ENCODE measurements at places on chromosomes 13 and 19.

DNA sequence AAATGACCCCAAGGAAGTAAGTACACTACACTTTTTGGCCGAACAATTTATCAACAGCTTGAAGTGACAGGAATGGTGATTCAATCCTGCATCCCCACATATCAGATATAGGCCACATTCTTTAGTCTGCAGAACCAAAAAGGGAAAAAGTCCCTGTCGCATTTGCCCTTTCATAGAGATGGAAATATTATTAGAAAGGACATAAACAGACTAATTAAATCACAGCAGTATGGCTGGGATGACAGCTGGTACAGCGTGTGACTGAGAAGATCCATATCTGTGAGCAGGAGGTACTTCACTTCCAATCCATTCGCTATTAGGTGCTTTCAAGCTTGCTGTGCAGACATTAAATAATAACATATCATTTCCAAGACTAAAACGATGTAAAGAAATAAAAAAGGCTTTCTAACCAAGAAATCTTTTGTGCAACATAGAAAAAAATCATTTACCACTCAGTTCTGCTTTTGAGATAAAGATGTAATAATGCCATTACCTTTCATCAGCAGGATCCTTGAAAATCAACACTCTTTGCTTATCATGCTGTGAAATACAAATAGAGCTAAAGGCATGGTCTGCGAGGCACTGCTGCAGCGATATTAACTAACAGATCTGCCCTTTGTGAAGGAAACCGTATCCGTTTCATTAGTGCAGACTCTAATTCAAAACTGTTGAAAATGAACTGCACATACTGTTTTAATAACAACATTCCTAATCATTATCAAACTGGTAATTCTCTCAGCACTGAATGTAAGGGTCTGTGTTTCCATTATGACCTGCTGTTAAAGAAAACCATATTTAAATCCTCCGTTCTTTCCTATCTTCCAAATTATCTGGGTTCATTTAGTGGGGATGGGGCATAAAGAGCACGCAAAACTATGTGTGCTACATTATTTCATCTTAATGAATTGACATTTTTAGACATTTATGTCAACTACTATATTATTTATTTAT, 245.6 kb downstream of the DACH1 start:
- DNase-seq, result no peak

- DNase-seq, result no peak
These were observed 465.7 kb downstream of the TBC1D4 start for GRCh38 chr13:75016225-75016624.

DNA sequence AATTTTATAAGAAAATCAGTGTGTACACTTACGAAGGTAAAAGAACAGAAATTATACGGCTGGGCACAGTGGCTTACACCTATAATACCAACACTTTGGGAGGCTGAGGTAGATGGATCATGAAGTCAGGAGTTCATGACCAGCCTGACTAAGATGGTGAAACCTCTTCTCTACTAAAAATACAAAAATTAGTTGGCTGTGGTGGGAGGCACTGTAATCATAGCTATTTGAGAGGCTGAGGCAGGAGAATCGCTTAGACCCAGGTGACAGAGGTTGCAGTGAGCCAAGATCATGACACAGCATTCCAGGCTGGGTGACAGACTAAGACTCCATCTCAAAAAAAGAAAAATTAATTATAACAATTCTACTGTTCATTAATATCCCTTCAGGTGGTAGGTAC, 151.9 kb downstream of the ZNF737 start:
- DNase-seq, result no peak

- DNase-seq, result no peak
These were observed 388.9 kb upstream of the DACH1 start for GRCh38 chr13:72255908-72256307.

- no peak for DNase-seq
These were observed 77.4 kb downstream of the CYSLTR2 start for GRCh38 chr13:48731001-48731658.

DNA sequence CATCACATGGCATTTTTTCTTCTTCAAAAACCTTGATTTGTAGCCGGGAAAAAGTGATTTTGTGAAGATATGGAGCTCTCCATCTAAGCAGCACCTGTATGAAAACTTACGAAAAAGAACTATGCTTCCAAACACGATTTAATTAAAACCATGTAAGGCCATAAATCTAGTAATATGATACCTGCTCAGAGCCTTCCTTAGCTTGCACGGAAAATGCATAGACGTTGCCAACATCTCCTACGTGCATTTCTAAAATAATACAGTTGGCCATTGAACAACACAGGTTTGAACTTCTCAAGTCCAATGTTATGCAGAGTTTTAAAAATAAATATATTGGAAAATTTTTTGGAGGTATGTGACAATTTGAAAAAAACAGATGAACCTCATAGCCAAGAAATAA, 59.1 kb upstream of the RNF113B start:
- DNase-seq, result no peak

GRCh38 chr13:91203430-91203829, 144.1 kb upstream of the MIR17HG start:
- DNase-seq, result no peak

DNA sequence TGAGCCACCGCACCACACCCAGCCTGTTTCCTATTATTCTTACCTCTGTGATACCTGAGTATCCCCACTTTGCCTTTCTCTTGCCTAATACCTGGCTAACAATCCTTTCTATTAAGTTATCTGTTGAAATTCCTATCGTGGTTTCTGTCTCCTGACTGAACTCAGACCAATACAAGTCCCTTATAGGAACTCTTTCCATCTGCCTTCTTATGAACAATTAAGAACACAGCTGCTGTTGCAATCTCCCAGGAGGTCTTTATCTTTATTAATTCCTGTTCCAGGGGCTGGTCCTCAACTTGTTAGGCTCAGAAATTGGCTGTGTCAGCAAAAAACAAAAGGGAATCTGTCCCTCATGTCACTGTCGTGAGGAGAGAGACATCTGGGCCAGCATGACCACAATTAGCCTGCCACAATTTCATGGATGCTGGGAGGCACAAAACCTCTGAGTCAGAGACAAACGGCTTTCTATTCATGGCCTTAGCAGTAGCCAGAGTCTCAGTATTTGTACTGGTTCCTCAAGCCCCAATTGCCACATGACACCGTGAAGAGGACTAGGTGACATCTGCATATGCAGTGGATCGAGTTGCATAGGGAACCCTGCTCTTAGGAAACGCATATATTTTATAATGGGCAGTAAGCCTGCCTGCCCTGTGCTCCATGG, 58.2 kb downstream of the NUFIP1 start:
- DNase-seq, result no peak

DNA sequence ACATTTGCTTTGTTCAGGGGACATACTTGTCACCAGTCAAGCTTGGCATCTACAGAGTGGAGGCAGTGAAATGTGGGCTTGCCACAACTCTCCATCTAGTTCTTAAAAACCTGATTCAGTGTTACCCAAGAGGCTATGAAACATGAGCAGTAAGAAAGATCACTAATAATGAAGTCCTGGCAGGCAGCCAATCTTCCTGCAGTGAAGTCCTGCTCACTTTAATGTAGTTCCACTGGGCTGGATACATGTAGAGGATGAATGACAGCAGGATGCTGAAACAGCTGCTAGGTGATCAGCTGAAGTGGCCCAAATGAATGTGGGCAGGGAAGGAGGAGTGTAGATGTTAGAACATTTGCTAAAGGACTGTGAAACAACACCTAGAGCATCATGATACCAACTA, 1213.1 kb downstream of the OLFM4 start:
- DNase-seq, result no peak

- no peak for DNase-seq
These were observed 20.4 kb downstream of the CHERP start for GRCh38 chr19:16521715-16522289.

DNA sequence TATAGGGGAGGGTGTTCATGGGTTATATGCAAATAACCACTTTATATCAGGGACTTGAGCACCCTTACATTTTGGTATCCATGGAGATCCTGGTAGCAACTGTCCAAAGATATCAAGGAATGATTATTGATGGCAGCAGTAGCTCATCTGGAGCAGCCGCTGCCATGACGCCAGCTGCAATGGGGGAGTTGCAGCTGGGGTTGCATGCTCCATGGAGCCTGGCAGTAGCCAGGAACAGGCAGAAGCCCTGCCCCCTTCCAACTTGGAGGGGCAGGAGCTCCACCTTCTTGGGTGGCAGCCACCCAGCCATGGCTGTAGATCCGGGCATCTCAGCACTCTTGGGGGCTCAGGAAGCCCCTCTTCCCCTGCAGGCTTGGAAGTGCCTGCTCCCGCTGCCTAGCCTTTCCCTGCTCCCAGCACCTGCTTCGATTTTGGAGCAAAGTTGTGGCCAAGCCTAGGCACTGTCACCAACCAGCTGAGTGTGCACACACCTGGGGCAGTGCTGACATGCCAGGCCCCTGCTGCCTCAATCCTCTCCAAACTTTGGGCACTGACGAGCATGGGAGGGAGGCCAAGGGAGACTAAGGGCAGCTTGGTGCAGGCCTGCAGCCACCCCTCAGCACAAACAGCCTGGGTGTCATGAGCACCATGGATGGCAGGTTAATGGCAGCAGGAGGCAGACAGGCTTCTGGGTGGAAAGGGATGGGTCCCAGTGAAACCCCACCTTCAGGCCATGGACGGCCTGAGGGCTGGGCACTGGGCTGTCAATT, 235.6 kb upstream of the CSNK1A1L start:
- no peak for DNase-seq

GRCh38 chr13:110037925-110038573, 251.7 kb upstream of the IRS2 start:
- no peak for DNase-seq

- no peak for DNase-seq
These were observed 22.1 kb downstream of the ARID3A start for GRCh38 chr19:947707-948539.

DNA sequence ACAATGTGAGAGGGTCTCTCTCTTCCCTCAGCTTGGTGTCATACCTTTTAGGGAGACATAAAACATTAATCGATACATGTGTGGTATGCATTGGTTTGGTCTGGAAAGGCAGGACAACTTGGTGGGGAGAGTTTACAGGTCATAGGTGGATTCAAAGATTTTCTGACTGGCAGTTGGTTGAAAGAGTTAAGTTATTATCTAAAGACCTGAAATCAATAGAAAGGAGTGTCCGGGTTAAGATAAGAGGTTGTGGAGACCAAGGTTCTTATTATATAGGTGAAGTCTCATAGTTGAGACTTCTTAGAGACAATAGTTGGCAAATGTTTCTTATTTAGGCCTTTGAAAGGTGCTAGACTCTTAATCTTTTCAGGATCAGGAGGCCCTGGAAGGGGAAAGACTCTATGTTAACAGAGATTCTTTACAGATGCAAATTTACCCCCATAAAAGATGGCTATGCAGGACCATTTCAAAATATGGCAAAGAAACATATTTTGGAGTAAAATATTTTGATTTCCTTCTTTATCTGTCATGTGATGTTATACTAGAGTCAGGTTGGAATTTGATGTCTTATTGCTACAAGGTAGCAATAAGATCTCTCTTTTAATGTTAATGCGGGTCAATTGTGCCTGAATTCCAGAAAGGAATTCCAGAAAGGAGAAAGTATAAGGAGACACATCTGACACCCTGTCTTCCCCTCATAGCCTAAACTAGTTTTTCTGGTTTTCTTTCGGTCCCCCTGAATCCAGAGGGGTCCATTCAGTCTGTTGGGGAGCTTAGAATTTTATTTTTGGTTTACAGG, 59.2 kb upstream of the RCBTB2 start:
- no peak for DNase-seq

DNA sequence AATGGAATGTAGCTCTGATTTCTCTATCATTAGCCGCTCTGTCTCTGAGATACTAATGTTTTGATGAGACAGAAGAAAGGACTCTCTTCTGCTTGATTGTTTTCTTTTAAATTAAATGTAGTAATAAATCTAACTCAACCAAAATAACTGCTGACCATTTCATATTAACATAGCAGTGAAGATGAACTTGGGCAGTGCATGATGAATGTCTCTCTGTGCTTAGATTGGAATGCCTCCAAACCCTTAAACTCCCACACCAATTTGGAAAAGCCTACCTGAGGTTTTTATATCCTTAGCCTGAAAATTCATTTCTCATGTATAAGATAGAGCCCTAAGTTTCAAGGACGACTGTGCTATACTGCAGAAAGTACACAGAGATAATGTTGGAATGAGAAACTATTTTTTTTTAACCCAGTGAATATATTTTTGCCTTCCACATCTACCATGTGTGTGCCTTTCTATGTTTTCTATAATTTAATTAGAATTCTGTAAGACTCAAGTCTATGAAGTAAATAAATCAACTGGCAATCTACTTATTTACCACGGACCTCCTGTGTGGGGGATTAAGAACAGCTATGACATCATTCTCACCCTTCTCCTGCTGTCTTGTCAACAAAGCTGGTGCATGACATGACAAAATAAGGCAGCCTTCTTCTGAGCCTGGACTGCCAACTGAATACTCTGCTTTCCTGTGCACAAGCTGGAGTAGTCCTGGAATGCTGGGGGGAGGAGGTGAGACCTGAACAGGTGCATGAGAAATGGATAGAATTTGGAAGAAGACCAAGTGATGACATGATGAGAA, 155.5 kb downstream of the FGF9 start:
- no peak for DNase-seq

DNA sequence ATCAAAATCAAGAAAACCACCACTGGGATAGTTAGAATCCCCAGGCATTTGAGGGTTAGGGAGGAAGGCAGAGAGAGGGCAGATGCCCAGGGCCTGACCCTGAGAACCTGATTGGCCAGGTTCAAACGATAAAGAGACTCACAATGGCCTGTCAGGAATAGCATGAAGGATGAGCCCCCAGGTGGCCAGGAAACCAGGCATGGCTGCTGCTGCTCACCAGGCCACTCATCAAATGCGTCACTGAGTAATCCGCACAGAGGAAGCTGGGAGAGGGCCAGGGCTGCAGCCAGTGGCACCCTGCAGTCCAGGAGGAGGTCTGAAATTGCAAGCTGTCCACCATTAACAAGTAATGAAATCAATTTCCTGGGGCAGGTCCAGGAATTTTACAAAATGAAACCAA, 111.3 kb downstream of the KATNAL1 start:
- no peak for DNase-seq

GRCh38 chr19:461721-462551, 1.1 kb upstream of the SHC2 start:
- DNase-seq, result no peak

- DNase-seq, result no peak
These were observed 679.3 kb upstream of the GPC6 start for GRCh38 chr13:92547266-92547665.

- DNase-seq, result no peak
These were observed 49.6 kb downstream of the CDADC1 start for GRCh38 chr13:49297338-49297737.
